Esophagus muscularis mucosa (tissue), 4 donors: ENCODE measurements at places on chromosomes 3 and 15. TPM values are rescaled to one million over a fixed set of nuclear protein-coding genes. Genes with fewer than 3 reads are reported as not detected.

DNA sequence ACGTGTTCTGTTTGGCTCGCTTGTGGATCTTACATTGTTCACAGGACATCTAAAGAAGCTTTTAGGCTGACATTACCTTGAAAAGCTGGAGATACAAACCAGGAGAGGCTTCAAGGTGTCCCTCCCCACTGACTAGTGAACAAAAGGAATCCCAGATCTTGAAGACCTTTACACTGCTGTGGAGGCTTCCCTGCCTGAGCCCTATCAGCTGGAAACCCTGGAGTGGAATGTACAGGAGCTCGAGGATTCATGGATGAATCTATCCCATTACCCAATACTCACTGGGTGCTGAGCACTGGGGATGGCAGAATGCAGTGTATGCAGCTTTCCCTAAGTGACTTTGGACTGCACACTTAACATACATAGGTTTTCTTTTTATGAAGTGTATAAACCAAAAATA is 82.3 kb upstream of the MFGE8 start:
- no peak for DNase-seq

DNA sequence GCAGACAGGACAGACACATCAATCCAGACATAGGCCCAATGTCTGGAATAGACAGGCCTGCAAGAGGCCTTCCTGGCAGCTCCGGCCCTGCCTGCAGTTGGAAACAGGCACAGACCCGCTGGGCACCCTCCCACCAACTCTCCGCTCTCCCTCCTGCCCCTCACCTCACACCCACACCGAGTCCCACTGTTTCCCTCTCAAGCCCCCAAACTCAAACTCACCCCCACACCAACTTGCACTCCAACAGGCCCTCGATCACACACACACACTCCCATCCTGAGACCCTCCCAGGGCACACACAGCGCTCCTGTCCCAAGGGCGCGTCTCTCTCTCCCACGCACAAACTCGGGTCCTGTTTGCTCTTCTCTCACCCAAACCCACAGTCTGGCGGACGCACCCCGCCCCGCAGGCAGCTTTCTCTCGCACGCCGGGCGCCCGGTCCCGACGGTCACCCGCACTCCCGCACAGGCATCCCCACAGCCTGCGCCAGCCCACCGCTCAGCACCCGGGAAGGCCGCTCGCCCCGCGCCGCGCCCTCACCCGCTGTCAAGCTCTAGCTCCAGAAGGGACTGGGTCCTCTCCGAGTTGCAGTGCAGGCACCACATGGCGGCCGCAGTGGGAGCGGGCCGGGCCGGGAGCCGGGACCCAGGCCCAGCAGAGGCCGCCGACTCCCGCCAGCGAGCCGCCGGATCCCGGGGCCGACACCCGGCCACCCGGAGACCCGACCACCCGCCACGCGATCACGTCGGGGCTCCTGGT is 106.2 kb downstream of the IQSEC1 start:
- no peak for DNase-seq

DNA sequence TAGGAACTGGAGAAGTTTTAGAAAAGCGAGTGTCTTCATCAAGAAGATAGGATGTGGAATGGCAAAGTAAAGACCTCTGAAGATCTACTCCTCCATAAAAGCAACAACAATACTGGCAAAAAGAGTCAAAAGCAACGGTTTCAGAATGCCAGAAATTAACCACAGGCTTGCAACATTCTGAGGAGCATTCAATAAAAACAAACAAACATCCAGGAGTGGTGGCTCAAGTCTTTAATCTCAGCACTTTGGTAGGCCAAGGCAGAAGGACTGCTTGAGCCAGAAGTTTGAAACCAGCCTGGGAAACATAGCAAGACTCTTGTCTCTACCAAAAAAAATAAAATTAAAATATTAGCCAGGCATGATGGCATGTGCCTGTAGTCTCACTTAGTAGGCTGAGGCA is 143.2 kb upstream of the HACD2 start:
- DNase-seq: no peak

- no peak for DNase-seq
Measured at GRCh38 chr15:88907111-88907510, 6.1 kb downstream of the MFGE8 start.

GRCh38 chr3:139439278-139439677 is 37.0 kb downstream of the RBP2 start:
- DNase-seq: no peak

DNA sequence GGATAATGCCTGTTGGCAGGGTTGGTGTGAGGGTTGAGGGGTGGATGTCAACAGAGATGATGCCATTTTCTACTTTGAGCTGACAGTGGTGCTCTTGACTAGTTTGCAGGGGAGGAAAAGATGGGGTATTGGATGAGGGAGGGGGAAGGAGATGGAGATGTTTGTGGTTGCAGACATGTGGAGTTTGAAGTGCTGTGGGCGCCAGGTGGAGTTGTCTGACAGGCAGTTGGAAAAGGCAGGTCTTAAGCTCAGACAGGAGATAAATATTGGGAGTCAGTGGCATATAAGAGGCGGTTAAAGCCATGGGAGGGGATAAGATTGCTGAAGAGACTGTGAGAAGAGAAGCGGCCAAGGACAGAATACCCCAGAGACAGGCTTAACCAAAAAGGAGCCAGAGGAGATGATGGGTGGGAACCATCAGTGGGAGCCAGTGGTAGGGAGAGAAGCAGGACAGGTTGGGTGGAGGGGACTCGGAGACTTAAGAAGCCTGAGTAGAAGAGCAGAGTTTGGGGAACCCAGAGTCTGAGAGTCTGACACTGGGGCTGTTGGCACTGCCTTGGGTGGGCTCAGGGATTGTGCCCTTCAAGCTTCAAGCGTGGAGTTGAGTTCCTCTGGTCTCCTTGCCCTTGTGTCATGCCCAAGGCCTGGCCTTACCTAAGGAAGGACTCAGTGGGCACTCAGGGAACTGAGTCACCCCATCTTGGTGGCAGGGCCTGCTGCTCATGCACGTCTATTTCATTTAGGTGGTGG is 13.9 kb downstream of the COPG1 start:
- no peak for DNase-seq

GRCh38 chr3:136728918-136729317 is 23.3 kb downstream of the STAG1 start:
- DNase-seq: no peak

GRCh38 chr3:184591789-184592188 is 30.2 kb downstream of the EPHB3 start:
- no peak for DNase-seq

- peak; percentile 82 for DNase-seq
Measured at GRCh38 chr3:139130390-139131140, 85.9 kb upstream of the PRR23C start.

- no peak for DNase-seq
Measured at GRCh38 chr3:188605231-188605630, 451.3 kb downstream of the LPP start.

GRCh38 chr3:127666676-127667075 is 6.1 kb upstream of the ABTB1 start:
- no peak for DNase-seq

- no peak for DNase-seq
Measured at GRCh38 chr3:135454890-135455289, 510.6 kb upstream of the PPP2R3A start.

DNA sequence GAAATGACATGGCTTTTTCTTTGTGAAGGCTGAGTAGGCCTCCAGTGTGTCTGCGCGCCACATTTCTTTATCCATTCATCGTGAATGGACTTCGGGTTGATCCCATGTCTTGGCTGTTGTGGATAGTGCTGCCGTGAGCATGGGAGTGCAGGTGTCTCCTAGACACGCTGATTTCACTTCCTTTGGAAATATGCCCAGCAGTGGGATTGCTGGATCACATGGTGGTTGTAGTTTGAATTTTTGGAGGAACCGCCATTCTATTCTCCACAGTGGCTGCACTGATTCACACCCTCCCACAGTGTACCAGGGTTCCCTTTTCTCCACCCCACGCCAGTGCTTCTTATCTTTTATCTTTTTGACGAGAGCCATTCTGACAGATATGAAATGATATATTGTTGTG is 171.7 kb downstream of the NSMCE3 start:
- no peak for DNase-seq

- DNase-seq: no peak
Measured at GRCh38 chr3:42663581-42664437, 10.3 kb downstream of the ZBTB47 start.

DNA sequence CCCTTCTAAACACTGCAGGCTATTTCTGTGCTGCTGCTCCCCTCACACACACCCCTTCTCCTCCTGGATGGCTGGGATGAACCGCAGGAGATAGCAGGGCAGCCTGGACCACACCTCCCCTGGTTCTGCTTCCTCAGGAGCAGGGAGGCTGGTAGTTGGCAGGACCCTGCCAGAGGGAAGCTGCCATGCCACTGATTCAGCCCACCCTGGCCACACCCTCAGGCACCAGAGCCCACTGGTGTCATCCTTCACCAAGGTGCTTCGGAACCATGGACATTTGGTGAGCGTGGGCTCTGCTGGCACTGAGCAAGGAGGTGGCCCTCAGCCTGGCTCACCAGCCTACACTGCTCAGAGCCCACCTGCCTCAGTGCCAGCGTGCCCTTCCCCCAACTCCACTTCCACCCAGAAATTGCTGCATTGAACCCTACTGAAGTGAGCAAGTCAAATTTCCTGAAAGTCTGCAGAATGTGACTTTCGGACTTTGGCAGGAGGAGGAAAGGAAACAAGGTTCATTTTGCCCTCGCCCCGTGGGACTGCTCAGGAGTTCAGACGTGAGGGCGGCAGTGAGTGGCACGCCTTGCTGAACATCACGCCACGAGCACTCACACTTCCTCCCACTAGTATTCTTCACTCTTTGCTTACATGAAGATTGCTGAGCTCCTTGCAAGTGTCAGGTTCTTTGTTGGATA is 26.3 kb downstream of the BMF start:
- DNase-seq: no peak

GRCh38 chr3:32083702-32084270 is 22.6 kb upstream of the GPD1L start:
- DNase-seq: no peak

DNA sequence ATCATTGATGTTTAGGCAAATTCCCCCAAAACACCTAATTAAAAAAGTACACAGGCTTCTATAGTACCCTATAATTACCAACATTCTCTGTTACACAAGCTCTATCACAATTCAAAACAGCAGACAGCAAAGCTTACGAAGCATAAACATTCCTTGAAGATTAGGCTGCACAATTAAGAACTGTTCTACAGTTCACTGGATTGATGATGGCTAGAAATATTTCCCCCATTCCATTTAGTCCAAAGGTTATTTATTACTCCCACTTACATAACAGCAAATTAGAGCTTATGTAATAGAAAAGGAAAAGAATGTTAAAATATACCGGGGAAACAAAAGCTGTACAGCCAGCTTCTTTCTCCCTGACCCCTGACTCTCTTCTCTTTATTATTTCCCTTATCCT is 49.3 kb downstream of the UACA start:
- no peak for DNase-seq

- DNase-seq: no peak
Measured at GRCh38 chr15:68921926-68922325, 8.4 kb upstream of the SPESP1 start.

DNA sequence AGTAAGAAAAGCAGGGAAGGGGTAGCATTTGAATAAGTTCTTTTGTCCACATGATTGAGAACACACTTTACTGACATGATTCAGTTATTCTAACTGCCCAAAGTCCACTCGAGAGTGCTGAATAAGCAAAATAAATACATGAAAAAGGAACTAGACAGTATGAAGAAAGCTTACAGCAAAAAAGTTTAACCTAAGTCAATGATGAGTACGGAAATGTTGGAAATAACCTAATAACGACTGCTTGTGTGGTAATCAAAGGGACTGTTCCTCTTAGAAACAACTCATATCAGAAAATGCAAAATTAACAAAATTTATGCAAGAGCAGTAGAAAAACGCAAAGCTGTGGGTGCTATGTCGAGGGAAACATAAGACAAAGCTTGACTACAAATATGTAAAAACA is 36.6 kb downstream of the DMXL2 start:
- no peak for DNase-seq

DNA sequence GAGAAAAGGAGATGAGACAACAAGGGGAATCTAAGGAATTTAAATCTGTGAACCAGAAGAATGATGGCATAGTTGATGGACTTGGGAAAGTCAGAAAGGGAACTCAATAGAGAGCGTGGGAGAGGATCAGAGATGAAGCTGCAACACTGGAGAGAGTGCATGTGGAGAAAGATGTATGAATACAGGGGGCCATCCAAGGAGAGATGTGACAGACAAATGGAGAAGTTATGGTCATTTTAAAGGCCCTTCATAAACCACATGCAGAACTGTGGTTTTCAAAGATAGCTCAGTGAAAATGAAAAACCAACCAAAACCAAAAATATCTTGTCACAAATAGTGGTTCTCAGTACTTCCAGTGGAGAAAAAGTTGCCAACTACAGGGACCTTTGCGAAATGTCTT is 265.2 kb downstream of the SUCLG2 start:
- DNase-seq: no peak

- no peak for DNase-seq
Measured at GRCh38 chr3:123464211-123464610, 15.3 kb upstream of the ADCY5 start.

- no peak for DNase-seq
Measured at GRCh38 chr15:100048736-100049135, 293.0 kb downstream of the ADAMTS17 start.

DNA sequence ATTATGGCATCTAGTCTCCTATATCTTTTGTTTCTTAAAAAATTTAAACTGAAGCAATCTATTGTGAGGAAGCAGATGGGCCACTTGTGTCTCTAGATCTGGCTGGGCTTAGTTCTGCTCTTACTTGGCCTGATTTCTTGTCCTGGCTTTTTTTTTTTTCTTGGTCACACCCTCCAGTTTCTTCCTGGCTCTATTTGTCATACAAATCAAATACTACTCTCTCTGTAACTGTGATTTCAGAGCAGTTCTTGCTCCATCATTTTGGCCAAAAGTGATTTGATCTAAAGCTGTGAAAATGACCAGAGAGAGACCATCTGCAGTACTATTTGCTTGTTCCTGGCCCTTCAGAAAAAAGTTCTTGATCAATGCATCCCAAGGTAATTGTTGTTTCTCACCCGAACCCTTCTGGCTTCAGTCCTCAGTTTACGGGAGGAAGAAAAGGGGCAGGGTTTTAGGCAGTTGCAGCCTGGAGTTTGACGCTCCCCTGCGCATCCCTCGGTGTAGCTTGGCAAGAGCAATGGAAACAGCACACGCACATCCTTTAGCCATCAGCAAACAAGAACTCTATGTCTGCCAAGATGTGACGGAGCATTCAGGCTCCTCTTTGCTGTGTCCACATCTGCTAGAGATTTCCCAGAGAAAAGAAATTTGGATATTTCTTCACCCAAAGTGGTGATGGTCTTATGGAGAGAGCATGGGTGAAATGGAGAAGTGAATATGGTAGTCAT is 31.6 kb downstream of the CHST2 start:
- DNase-seq: no peak

GUCA1C gene
- total RNA-seq: not detected

TSEN2 gene
- total RNA-seq: 20.3 TPM

ATP10A gene
- total RNA-seq: 23.9 TPM

DNAH1 gene
- 3.4 TPM for total RNA-seq

BUB1B gene
- not detected for total RNA-seq

UBE2E2 gene
- total RNA-seq: 143 TPM

TBC1D21 gene
- total RNA-seq: not detected

RAD51 gene
- 0.50 TPM for total RNA-seq

HHLA2 gene
- not detected for total RNA-seq

GOLGA8J gene
- not detected for total RNA-seq
